ENCODE measurements at places on chromosomes 6 and 20. TPM values are rescaled to one million over a fixed set of nuclear protein-coding genes. Genes with fewer than 3 reads are reported as not detected.

- no peak for DNase-seq
Measured at GRCh38 chr6:47133230-47134000, 91.3 kb upstream of the ADGRF1 start.

DUSP15 gene
- 1.0 TPM for total RNA-seq

MSH5 gene
- 7.7 TPM for total RNA-seq

- DNase-seq: no peak
Measured at GRCh38 chr6:42378125-42378524, 73.6 kb downstream of the TRERF1 start.

DNA sequence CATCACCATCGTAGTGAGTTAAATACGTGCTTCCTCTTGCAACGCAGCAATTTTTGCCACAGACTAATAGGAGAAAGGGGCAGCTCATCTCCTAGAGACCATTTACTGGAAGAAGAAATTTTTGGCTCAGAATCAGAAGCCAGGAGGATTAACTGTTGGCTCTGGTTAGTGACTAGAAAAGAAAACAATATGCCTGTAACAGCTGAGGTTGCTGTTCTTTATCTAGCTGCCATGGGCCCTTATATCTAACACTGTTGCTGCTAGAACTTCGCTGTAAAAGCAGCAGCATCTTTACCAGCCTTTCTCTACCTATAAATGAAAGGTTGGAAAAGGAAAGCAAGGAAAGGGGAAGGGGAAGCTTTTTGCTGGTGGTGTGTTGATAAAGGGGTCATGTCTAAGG is 65.9 kb downstream of the FAM135A start:
- no peak for DNase-seq

- DNase-seq: no peak
Measured at GRCh38 chr20:32059189-32059588, 7.1 kb downstream of the HCK start.

GRCh38 chr20:17758512-17758911 is 58.7 kb downstream of the BANF2 start:
- no peak for DNase-seq

DNA sequence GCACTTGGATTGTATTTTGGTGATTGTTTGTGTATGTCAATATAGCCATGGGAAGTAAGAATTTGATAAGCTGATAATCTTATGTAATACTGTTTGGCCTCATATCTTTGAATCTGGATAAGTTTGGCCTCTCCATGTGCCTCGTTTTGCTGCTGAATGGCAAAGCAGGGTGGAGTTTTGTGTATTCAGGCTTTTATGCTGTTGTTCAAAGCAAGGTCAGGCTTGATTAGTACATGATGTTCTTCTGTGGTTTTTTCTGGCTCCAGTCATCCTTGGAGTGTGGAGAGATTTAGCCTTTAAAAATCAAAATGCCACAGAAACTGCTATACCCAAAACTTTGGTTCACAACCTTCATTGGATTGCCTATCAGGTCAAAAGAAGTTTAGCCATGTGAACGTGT is 728.9 kb upstream of the GJE1 start:
- no peak for DNase-seq

VAPB gene
- total RNA-seq: 54.6 TPM

GRCh38 chr6:1621070-1621701 is 11.5 kb downstream of the FOXC1 start:
- DNase-seq: no peak

DNA sequence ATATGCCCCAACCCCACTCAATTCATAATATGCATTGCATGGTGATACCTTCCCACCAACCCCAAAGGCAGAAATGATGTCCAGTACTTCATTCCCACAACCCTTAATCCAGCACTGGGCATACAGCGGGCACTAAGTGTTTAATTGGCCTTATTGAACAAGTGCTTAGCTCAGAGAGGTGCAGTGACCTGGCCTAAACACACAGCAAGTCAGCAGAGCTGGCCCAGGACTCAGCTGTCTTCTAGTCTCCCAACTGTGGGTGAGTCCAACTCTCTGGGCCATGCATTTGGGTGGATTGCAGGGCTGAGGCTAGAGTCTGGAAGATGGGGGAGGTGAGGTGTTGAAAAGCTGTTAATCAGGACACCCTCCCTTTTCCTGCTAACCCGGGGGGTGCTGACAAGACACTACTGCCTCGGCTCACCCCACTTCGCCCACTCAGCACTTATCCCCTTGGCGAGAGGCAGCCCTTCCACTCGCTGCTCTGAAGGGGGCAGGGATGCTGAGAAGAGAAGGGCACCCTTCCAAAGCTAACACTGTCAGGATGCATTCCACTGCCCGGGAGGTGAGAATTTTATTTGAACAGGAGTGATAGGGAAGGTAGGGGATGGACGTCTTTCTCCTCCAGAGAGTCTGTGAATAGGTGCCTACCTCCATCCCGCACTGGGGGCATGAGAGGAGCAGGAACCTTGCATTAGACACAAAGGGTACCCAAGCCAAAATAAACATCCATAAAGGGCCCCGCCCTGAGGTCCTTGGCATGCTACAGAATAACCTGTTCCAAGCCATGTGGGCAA is 14.2 kb downstream of the KCNK5 start:
- DNase-seq: no peak

GRCh38 chr6:4008324-4009047 is 70.5 kb downstream of the FAM217A start:
- DNase-seq: no peak

MAVS gene
- 27.1 TPM for total RNA-seq

GRCh38 chr6:2885967-2886735 is 17.0 kb downstream of the SERPINB9 start:
- no peak for DNase-seq

DNA sequence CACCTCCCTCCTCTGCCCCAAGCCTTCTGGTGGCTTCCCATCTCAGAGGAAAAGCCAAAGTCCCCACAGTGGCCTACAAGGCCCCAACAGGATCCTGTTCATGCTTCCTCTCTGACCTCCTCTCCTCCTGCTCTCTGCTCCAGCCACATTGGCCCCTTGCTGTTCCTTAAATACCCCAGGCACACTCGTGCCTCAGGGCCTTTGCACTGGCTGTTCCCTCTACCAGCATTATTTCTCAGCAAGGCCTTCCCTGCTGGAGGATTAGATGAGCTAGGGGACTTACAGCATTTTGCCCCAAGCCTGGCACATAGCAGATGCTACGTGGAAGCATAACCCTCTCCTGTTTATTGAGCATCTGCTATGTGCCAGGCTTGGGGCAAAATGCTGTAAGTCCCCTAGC is 7.8 kb downstream of the CCN5 start:
- DNase-seq: no peak

DNA sequence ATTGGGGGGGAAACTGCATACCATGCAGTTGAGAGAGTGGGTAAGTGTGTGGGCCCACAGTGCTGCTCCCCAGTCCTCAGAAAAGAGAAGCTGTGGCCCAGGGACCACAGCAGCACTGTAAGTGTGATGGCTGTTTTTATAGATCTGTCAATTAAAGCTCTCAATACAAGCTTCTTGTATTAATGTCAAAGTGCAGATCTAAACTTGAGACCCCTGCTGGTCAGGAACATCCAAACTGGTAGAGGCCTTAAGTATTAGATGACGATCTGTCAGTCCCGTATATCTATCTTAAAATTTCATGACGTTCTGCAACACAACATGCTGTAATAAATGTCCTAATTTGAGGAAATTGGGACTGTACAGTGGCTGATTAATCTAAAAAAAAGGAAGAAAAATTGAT is 74.8 kb downstream of the TULP4 start:
- DNase-seq: no peak

GPR63 gene
- total RNA-seq: 0.56 TPM

DNA sequence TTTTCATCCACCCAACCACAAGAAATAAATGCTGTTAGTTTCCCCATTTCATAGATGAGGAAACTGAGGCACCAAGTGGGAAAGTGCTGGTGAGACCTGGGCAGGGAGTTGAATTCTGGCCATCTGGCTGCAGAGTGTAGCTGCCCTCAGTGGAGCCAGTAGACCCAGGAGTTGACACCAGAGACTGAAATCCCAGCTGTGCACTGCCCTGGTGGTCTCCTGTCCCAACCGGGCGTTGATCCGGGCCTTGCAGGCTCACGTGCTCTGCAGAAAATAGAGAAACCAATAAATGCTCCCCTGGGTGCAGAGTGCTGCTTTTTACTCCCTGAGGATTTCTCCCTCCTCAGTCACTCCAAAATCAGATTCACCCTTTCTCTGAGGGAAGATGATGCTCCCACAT is 18.4 kb downstream of the HLA-F start:
- no peak for DNase-seq

DNA sequence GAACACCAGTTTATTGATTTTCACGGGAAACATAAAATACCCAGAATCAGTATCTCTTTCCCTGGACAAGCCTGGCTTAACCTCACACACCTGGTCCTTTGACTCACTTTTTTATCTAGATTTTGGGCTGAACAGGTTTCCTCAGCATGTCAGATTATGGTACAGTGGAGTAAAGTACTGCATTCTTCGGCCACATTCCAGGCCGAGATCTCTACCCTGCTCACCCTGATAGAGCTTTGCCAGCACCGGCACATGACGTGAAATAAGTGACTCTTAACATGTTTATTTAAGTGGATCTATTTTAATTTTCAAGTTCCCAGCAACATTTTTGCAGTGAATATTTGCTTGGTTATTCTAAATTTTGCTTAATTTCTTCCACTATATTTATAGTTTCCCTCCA is 79.0 kb upstream of the POPDC3 start:
- DNase-seq: no peak

- DNase-seq: no peak
Measured at GRCh38 chr6:144898052-144898689, 613.0 kb downstream of the UTRN start.

GRCh38 chr6:133855276-133855990 is 33.5 kb upstream of the TCF21 start:
- no peak for DNase-seq

CFB gene
- total RNA-seq: 83.3 TPM

MDFI gene
- 6.5 TPM for total RNA-seq

DNA sequence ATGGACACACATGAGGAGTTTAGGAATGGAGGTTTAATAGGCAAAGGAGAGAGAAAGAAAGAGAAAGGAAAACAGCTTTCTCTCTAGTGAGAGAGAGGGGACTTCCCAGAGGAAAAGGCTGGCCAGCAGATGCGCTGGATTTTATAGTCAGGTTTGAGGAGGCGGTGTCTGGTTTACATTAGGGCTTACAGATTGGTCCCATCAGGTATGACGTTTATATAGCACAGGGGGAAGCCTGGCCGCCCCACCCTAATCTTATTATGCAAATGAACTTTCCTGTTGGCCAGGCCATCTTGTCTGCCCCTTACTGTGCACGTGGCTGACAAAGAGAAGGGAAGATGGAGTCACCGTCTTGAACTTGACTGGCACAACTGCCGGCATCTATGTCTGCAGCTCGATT is 86.6 kb upstream of the QKI start:
- DNase-seq: no peak

NRM gene
- 14.6 TPM for total RNA-seq

GRCh38 chr20:51050531-51051075 is 27.7 kb upstream of the KCNG1 start:
- no peak for DNase-seq

C20orf202 gene
- total RNA-seq: 0.29 TPM

DNA sequence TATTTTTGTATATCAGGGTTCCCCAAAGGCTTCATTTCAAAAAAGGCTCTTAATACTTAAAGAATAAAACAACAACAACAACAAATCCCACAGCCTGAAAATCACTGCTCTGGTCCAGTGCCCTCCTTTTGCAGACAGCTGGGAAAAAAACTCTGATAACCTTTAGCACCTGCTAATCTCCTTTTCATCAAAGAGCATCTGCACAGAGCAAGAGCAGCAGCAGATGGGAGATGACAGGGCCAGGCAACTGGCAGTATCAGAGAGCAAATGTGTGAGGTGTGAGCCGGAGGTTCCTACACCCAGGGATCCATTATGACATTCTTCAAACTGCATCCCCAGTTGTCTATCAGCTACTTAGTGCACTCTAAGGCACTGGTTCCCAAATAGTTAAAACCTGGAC is 25.7 kb downstream of the TTI1 start:
- DNase-seq: no peak

- no peak for DNase-seq
Measured at GRCh38 chr6:22891934-22892333, 322.6 kb downstream of the HDGFL1 start.

GRCh38 chr6:16163535-16164300 is 34.8 kb downstream of the MYLIP start:
- no peak for DNase-seq

- no peak for DNase-seq
Measured at GRCh38 chr6:160792708-160793107, 90.7 kb downstream of the PLG start.

DNA sequence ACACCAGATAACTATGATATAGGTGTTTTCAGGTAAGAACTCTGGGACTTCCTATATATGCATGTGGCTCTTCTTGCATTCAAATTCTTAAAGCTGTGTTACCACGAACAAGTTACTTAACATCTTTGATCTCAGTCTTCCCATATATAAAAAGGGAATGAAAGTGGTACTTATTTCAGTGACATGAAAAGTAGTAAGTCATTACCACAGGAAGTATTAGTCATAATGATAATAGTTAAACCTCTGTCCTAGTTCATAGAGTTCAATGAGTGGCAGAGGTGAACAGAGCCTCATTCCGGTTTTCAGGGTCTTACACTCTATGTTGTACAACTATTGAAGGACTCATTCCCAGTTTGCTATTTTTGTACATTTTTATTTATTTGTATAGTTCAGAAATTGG is 237.0 kb downstream of the NKAIN2 start:
- no peak for DNase-seq

GRCh38 chr6:142470421-142470820 is 168.6 kb downstream of the ADGRG6 start:
- no peak for DNase-seq

GRCh38 chr6:28865401-28866204 is 58.2 kb downstream of the TRIM27 start:
- DNase-seq: no peak
